NCI-H2029 (cell line): ENCODE measurements at places on chromosomes 7 and 10.

- DNase-seq: no peak
These were observed 306.7 kb downstream of the DNAJB6 start for GRCh38 chr7:157643525-157643970.

- no peak for DNase-seq
These were observed 22.2 kb downstream of the LIPK start for GRCh38 chr10:88728107-88728763.

GRCh38 chr10:86180861-86181260 is 185.7 kb downstream of the GRID1 start:
- no peak for DNase-seq

DNA sequence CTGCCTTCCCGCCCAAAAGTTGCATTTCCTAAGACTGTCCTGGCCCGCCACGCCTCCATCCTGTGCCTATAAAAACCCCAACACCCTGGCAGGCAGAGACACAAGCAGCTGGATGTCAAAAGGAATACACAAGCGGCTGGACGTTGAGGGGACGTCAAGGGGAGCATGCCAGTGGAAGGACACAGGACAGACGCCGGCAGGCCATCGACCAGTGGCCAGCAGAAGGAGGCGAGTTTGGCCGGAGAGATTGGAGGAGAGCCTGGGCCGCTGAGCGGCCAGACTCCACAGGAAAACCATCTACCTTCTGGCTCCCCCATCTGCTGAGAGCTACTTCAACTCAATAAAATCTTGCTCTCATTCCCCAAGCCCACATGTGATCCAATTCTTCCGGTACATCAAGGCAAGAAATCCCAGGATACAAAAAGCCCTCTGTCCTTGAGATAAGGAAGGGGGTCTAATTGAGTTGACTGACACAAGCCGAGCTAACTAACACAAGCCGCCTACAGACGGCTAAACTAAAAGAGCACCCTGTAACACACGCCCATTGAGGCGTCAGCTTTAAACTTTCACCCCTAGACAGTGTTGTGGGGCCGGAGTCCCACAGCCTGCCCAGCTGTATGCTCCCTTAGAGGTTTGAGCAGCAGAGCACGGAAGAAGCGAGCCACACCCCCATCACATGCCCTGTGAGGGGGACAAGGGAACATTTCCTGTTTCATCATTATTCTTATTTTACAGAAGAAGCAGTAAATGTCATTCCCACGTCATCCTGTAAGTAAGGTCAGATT is 150.3 kb upstream of the PHYHIPL start:
- DNase-seq: no peak

- no peak for DNase-seq
These were observed 113.9 kb downstream of the DOCK4 start for GRCh38 chr7:112092306-112092705.

DNA sequence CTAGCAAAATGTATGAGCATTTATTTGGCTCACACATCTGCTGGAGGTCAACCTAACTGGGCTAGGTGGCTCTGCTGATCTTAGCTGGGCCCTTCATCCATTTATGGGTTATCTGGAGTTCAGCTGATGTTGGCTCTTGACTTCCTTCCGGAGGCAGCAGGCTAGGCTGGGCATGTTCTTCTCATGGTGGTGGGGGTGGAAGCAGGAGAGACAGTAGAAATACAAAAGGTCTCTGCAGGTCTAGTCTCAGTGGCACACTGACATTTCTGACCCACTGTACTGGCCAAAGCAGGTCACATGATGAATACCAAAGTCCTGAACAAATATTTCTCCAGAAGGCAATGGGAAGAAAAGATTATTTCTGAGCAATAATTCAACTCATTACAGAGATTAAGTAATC is 334.6 kb downstream of the CRPPA start:
- no peak for DNase-seq

- DNase-seq: no peak
These were observed 593 bp upstream of the PILRA start for GRCh38 chr7:100372694-100373093.

GRCh38 chr7:2864999-2865670 is 21.0 kb upstream of the GNA12 start:
- DNase-seq: no peak

- peak; percentile 42 for DNase-seq
These were observed 647 bp upstream of the NACAD start for GRCh38 chr7:45089341-45089891.

GRCh38 chr7:92137557-92137956 is 3.3 kb upstream of the CYP51A1 start:
- no peak for DNase-seq

- no peak for DNase-seq
These were observed 72.8 kb upstream of the DDC start for GRCh38 chr7:50637725-50638643.

DNA sequence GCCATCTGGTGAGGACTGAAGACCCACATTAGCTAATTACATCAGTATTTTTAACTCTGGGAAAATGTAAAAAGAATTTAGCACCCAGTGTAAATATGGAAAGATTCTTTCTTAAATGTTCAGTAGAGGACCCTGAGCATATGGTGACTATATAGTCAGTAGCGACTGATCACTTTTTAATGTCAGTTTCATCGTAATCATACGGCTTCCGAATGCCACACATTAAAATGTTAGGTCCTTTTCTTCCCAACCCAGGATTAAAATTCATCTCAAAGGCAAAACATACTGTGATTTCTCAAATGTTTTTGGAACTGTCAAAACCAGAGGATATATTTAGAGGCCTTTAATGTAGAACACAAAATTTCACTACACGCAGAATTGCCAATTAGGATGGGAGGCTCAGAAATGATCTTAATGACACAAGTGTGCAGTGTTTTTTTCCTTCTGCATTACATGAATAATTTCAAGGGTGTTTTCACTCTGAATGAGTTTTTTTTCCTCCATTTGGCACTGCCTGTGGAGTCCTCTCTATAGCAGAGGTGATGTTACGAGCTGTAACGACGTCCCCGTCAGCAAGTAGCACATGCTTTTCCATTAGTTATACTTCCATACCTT is 382.7 kb downstream of the PAXIP1 start:
- no peak for DNase-seq

- peak; percentile 35 for DNase-seq
These were observed at the start of gene PIK3AP1 for GRCh38 chr10:96720422-96721206. Gene PIK3AP1, minus strand, starts transcription at chr10:96720514. Its CDS starts 120 bp downstream, at chr10:96720394.

GRCh38 chr7:31002256-31002655 is 38.5 kb downstream of the GHRHR start:
- no peak for DNase-seq

DNA sequence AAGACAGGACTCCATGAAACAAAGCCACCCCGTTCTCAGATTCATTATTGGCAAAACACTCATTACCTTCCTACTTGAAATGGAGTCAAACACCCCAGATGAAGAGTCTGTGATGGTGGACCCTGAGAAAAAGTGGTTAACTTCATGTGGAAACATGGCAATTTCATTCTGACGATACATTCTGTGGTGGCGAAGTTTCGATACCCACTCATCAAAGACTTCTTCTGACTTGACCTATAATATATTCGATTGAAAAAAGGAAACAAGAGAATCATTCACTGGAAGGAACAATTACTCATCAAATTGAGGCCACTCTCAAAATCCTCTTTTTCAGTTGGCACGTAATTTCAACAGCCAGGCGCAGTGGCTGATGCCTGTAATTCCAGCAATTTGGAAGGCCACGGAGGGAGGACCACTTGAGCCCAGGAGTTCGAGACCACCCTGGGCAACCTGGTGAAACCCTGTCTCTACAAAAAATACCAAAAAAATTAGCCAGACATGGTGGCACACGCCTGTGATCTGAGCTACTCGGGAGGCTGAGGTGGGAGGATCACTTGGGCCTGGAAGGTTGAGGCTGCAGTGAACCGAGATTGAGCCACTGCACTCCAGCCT is 108.8 kb upstream of the GSDME start:
- DNase-seq: no peak

GRCh38 chr7:27000496-27000895 is 95.3 kb downstream of the HOXA1 start:
- no peak for DNase-seq

GRCh38 chr10:70901276-70901878 is 13.0 kb upstream of the PCBD1 start:
- no peak for DNase-seq

- no peak for DNase-seq
These were observed 576.7 kb upstream of the POT1 start for GRCh38 chr7:125506331-125506730.

DNA sequence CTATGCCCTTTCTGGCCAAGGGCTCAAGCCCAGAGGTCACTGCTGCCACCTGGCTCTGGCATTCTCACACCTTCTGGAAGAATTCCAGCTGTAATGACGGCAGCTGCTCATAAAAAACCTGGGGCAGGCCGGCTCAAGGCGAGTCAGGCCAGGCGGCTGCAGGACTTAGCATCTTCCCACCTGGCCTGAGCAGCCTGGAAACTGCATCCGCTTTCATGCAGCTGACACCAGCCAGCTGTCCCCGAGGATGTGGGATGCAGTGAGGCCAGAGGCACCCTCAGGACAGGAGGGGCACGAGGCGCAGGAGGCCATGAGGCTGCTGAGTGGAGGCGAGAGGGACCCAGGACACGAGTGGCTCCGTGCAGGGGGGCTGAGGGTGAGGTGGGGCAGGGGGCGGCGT is 47.5 kb upstream of the ADGRA1 start:
- no peak for DNase-seq

DNA sequence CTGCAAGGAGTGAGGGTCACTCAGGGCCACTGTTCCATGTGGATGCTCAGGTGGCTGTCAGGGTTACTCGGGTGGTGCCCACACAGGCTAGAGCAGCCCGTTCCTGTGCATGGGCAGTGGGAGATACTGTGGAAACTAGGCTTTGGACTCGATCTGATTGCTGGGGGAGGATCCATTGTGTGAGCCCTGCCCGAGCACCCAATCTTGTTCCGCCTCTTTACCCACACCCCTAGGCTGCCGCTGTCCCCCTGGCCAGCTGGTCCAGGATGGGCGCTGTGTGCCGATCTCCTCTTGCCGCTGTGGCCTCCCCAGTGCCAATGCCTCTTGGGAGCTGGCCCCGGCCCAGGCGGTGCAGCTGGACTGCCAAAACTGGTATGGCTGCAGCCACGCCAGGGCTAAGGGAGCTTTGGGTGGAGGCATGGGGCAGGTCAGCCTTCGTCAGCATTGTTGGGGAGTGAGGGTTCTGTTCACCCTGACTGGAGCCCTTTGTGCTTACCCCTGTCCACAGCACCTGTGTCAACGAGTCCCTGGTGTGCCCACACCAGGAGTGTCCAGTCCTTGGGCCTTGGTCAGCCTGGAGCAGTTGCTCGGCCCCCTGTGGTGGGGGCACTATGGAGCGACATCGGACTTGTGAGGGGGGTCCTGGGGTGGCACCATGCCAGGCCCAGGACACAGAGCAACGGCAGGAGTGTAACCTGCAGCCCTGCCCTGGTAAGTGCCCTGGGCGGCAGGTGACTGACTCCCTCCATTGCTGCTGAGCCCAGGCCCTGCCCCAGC is 12.4 kb upstream of the ZNF862 start:
- no peak for DNase-seq

DNA sequence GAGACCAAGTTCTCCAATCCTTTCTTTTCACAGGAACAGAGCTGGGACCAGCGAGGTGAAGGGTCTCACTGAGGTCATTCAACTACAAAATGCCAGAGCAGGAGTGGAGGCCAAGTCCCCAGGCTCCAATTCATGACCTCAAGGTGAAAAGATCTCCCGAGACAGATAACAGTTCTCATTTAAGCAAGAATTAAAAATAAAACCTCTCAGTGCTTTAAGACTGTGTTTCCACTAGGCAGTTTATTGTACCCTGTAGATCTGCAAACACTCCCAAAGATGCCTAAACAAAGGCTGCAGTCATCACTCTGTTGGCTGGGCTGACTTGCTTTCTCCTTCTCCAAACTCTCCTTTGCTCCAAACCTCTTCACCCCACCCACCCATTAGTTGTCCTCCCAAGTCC is 74.8 kb upstream of the CXCL12 start:
- no peak for DNase-seq

GRCh38 chr10:92045641-92046106 is 122.1 kb downstream of the BTAF1 start:
- DNase-seq: no peak

- no peak for DNase-seq
These were observed 44.6 kb upstream of the ANAPC16 start for GRCh38 chr10:72171175-72171630.

DNA sequence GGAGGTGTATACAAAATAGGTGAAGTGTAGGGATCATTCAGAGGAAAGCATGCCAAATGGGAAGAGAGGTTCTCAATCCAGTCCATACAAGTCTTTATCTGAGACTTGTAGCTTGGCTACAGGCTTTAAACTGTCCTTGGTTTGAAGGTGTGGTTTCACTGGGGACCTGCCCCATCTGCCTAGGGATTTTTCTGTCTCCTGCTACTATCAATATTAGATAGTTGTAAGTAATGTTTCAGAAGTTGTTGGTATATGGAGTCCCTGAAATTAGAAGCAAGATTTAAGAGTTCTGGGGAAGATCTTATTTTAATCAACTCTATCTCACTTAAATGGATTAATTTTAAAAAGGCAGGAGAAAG is 100.9 kb downstream of the ANKRD7 start:
- DNase-seq: no peak

DNA sequence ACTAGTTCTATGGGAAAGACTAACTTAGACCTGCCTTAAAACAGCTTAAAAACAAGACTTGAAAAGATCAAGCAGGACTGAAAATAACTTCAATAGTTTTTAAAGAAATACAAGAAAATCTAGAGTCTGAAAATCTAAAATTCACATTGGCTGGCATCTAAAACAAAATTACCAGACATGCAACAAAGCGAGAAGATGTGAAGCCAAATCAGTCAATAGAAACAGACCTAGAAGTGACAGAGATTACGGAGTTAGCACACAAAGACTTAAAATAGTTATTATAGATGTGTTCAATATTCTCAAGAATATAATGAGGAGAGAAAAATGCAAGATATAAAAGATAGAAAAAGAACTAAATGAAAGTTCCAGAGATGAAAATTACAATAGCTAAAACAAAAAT is 78.3 kb upstream of the DIP2C start:
- DNase-seq: no peak

GRCh38 chr10:69438536-69439349 is 12.5 kb upstream of the TSPAN15 start:
- no peak for DNase-seq

GRCh38 chr7:134657526-134657925 is 10.9 kb downstream of the BPGM start:
- DNase-seq: no peak

- DNase-seq: no peak
These were observed 39.6 kb upstream of the ELMO1 start for GRCh38 chr7:37488163-37488764.
